GM03348 (cell line): ENCODE measurements at places on chromosomes 3 and 15.

DNA sequence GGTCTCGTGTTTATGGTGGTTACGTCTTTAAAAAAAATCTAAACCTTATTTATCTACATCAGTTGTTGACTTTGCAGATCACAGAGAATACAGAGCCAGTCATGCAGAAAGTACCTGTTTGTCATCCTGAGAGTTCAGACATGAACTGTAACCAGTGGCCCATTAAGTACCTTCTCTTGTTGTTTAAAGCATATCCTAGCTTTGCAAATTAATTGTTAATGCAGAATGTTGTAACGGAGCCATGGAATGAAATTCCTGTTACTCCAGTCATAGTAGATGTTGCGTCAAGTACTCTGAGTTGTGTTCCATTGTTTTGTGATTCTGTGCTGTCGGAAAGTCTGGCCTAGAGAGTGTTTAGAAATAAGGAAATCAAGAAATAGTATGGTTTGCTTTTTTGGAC is 205.2 kb downstream of the RBMS3 start:
- DNase-seq = peak; percentile 65

GRCh38 chr15:51688863-51689262 is 7.6 kb downstream of the SCG3 start:
- DNase-seq = peak; percentile 13

DNA sequence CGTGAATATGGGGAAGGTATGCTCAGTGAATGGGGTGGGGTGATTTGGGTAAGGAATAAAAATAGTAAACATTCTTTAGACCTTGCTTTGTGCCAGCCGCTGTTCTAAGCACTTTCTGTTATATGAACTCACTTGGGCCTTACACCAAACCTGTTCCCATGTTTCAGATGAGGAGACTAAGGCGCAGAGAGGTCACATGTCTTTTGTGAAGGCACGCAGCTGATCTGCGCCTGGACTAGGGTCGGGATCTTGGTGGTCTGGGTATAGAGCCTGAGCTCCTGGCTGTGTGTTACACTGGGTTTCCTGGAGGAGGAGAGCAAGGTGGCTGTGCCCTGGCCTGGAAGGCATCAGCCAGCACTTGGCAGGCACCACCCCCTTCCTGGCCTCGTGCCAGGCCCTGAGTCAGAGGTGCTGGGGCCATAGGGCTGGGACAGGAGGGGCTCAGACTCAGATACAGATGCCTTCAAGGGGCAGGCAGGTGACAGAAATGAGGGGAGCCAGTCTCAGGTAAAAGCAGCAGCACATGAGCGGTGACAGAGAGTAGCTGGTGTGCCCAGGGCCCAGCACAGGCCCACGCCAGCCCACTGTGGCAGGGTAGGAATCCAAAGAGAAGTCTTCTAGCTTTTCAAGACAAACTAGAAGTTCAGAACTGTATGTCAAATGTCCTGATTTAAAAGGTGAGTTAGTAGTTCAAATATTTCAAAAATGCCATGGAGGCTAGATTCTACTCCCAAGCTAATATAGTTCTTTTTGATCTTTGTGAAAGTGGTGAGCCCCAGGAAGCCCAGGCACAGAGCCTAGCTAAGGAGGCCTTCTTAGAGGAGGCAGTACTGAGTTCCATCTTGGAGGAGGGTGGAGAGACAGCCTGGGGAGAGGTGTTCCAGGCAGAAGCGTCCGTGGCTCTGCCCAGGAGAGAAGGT is 83.1 kb downstream of the DNAJB8 start:
- peak; percentile 79 for DNase-seq

DNA sequence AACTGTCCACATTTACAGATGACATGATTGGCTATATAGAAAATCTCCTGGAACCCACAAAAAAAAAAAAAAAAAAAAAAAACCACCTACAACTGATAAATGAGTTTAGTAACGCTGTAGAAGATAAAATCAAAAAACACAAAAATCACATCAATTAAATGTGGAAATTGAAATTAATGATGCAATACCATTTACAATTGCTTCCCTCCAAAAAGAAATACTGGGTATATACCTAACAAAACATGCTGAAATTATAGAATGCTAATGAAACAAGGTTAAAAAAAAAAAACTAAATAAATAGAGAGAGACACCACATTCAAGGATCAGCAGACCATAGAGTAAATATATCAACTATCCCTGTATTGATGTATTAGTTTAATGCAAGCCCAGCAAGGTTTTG is 215.7 kb downstream of the ULK4 start:
- DNase-seq = no peak

- no peak for DNase-seq
Observed at GRCh38 chr3:71414189-71414927, 169.2 kb downstream of the FOXP1 start.

GRCh38 chr3:101827211-101828174 is 21.8 kb upstream of the NFKBIZ start:
- DNase-seq = peak; percentile 71

GRCh38 chr15:55168350-55168974 is 28.3 kb downstream of the RSL24D1 start:
- peak; percentile 77 for DNase-seq

- no peak for DNase-seq
Observed at GRCh38 chr3:5072100-5072816, 49.8 kb upstream of the ARL8B start.

DNA sequence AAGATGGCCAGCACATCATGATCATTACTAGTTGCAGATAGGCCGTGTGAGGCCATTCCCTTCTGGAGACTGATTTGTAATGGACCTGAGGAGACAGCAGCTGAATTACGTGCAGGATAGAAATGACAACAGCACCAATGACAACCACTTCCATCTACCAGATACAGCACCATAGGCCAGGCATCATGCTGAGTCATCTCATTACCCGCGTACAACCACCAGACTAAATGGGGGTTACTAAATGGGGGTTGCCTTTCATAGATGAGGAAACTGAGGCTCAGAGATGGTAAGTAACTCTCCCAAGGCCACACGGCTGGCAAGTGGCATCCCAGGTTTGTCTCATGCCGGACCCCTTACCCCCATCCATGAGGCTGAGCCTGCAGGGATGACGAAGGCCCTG is 32.8 kb upstream of the FAM107A start:
- DNase-seq = no peak

GRCh38 chr15:81146006-81146405 is 11.9 kb downstream of the CFAP161 start:
- peak; percentile 22 for DNase-seq

GRCh38 chr15:73573037-73573436 is 60.2 kb downstream of the NPTN start:
- DNase-seq = no peak

DNA sequence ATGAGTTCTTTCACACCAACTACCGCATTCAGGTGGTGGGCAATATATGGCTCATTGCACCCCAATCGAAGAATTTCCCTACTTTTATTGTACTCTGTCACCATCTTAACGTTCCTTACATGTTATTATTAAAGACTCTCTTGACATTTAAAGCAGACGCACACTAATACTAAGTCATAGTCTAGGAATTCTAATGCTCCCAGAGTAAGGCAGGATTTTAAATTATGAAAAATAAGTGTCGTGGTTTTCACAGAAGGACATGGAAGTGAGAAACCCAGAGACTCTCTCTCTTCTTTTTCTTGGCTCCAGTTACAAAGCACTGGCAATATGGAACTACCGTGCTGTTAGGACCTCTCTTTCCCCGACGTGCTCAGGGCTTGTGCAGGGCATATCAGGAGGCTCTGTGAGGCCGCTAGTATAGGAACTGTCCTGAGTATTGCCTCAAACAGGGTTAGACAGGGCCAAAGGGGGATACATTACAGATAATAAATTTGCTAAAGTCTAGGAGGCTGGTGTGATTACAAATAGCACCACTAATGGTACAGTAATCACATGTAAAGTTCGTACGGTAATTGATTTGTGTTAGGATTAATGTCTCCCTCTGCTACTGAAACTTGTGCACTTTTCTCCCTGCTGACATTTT is 590.8 kb downstream of the FOXP1 start:
- peak; percentile 21 for DNase-seq
